ENCODE measurements at places on chromosomes 12 and 14.

GRCh38 chr12:121637231-121637914, 11.0 kb downstream of the ORAI1 start:
- peak; percentile 77 for DNase-seq

DNA sequence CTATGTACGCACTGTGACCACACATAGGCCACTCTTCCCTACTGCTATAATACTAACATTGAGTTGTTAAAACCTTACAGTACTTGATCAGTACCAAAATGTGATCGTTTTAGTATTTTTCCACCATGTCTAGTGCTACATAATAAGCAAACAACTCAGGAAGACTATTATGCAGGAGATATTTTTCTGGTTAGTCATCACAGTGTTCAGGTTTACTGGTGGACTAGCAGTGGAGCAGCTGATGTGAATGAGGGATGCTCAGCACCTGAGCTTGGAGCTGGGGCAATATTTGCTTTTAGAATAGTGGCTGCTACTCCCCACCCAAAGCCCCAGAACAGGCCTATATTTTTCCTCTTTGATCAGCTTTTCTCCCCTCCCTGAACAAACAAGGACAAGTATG, 513.1 kb downstream of the KCNH5 start:
- DNase-seq, result no peak

- no peak for DNase-seq
Measured at GRCh38 chr14:65976761-65977404, 509.3 kb upstream of the CCDC196 start.

DNA sequence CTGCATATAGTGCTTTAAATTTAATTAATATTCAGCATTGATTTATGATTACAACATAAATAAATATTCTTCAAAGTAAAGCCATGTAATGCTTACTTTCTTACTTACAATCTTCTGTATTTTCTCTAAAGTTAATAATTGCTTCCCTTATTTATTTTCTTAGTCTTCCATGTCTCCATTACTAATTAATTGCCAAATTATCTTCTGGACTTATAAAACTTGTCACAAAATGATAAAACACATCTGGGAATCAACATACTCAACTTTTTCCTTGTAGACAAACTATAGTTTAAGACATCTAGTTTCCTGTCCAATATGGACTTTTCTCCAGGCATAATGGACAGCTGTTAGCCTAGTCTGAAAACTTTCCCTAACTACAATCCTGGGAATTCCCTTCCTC, 466.6 kb downstream of the FLRT2 start:
- no peak for DNase-seq

DNA sequence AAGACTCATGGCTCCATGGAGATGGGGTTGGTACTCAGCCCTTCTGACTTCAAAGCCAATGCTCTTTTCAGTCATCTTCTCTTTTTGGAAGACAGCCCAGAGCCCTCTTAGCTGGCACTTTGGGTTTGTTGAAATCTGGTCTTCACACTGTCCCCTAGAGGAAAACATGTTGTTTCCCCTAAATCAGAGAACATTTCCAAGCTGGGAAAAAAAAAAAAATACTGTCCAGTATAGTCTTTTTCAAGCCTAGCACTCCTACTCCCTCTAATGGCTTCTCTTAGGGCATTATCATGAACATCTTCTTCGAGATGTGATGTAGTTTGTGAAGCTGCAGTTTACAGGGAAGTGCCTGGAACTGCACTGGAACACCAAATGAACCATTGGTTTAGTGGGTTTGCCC, 3.0 kb upstream of the ZC3H14 start:
- DNase-seq, result no peak

DNA sequence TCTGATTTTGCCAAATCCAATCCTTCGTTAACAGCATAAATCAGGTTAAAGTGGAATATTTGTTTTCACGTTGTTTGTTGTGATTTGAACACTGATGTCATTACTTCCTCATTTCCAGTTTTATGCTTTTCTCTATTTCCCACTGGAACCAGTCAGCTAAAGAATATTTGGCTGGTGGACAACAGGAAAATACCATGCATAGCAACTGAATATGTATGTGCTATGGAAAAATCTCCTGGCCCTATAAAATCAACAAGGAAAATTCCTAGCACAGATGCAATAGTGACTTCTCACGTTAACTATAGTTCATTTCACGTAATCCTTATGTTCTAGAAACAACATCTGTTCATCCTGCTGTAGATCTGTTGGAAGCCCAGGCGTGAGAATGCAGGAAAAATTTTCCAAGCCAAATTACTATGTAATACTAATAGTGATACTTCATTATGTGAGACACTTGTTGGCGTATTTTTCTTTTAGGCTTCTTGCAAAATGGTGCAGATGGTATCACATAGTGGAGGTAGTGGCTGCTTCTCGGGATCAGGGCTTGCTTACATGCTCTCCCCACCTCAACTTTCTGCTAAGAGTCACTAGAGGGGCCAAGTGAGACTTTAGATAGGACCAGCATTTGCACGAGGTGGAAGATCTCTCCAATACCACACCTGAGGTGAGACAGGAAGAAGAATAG, 86.3 kb upstream of the USP44 start:
- DNase-seq, result no peak

DNA sequence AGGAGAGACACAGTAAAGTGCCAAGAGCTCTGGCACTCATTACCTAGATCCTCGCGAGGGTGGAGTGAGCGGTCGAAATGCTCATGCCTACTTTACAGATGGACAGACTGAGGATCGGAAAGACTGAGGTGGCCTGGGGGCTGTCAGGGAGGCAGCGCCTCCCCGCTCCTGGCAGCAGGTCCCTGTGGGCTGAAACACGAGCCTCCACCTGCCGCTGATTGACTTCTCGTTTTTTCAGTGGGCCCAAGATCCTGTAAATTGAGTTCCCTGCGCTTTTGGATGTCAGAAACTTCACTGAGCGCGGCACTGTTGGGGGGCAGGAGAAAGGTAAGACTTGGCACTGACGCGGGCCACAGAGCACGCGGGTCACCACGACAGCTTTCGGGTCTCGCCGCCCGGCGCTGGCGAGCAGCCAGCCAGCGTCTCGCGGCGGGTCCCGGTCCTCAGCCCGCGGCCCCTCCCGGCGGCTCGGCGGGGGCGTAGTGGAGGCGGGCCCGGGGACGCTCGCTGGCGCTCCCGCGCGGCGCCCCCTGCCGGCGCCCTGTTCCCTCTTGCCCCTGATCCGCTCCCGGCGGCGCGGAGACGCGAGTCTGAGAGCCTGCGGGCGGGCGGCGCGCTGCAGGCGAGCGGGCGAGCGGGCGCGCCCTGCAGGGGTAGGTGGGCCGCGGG, 552 bp upstream of the SCN8A start:
- peak; percentile 77 for DNase-seq

DNA sequence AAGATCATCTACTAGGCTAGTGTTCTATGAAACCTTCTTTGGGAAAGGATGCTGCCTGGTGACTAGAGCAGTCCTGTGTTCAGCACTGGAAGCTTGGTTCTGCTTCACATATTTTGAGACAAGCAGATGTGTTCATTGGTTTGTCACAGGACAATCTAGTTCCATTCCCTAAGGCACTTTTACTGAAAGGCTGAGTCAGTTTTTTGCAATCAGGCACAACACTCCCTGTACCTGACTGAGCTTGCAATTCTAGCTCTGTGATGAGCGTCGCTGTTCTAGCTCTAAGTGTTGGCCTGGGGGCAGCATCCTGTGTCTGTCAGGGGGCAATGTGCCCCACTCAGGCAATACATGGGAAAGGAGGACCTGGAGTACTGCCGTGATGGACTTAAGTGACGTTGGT, 144.4 kb downstream of the CAND1 start:
- DNase-seq, result no peak

DNA sequence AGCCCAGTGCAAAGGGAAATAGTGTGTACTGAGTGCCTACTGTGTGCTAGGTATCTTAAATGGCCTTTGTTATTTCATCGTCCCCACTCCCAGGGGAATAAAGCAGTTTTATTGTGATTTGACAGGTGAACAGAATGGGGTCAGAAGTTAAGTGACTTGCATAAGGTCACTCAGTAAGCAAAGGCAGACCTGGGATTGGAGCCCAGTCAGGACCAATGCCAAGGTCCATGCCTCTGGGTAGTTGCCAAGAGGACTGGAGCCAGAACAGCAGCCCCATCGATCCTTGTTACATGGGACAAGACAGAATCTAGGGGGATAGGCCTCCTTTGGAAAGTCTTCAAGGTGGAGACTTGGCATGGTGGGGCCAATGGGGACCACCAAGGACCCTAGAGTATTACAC, 227.4 kb upstream of the PWP1 start:
- no peak for DNase-seq

DNA sequence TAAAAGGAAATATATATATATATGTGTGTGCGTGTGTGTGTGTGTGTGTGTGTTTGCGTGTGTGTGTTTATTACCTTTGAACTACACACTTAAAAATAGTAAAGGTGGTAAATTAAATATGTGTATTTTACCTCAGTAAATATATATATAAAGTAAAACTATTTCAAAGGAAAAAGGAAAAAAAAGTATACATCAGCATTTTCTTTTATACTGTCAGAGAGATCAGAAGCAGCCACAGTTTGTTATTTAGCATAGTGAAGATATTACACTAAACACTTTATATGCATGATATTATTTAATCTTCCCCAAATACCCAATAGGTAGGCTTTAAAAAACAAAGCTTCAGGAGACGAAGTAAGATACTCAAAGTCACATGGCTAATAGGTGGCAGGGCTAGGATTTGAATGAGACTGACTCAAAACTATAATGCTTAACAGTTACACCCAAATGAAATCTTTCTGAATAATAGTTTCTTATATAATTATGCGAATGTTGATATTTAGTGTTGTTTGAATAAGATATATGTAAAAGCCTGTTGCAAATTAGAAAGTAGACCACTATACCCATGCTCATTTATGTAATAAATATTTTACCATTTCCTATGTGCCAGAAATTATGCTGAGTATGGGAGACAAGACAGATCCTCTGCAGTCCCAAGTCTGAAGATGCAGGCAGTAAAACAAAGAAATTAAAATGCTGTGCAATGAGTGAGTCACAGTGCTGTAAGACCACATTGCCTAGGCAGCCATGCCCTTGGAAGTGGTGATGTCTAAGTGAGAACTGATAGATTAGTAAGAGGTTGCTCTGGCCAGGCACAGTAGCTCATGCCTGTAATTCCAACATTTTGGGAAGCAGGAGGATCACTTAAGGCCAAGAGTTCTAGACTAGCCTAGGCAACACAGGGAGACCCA, 66.1 kb downstream of the PDZRN4 start:
- no peak for DNase-seq

DNA sequence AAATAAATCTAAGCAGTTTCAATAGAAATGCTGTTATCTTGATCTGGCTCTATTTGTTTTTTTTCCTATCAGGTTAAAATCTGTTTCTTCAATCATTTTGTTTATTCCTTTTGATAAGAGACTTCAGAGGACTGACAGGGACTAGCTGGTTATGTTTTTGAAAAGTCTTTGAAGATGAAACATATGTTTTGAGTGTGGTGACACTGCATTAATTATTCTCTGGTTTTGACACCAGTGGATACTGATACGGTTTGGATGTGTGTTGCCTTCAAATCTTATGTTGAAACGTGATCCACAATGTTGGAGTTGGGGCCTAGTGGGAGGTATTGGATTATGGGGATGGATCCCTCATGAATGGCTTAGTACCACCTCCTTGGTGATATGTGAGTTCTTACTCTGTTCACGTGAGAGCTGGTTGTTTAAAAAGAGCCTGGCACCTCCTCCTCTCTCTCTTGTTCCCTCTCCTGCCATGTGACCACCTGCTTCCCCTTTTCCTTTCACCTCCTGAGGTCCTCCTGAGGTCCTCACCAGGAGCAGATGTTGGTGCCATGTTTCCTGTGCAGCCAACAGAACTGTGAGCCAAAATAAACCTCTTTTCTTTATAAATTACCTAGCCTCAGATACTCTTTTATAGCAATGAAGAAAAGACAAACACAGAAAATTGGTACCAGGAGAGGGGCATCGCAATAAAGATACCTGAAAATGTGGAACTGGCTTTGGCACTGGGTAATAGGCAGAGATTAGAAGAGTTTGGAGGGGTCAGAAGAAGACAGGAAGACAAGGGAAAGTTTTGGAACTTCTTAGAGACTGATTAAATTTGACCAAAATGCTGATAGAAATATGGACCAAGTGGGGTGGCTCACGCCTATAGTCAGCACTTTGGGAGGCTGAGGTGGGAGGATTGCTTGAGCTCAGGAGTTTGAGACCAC, 23.0 kb downstream of the RASSF3 start:
- no peak for DNase-seq

DNA sequence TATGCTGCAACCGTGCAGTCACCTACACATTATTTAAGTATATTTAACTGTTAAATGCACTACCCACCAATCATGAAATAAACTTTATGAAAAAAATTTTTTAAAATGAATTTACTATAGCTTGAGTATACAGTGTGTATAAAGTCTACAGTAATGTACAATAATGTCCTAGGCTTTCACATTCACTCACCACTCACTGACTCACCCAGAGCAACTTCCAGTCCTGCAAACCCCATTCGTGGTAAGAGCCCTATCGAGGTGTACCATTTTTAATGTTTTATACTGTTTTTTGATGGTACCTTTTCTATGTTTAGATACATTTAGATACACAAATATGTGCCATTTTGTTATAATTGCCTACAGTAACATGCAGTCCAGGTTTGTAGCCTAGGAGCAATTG, 48.1 kb downstream of the KLRG1 start:
- no peak for DNase-seq

DNA sequence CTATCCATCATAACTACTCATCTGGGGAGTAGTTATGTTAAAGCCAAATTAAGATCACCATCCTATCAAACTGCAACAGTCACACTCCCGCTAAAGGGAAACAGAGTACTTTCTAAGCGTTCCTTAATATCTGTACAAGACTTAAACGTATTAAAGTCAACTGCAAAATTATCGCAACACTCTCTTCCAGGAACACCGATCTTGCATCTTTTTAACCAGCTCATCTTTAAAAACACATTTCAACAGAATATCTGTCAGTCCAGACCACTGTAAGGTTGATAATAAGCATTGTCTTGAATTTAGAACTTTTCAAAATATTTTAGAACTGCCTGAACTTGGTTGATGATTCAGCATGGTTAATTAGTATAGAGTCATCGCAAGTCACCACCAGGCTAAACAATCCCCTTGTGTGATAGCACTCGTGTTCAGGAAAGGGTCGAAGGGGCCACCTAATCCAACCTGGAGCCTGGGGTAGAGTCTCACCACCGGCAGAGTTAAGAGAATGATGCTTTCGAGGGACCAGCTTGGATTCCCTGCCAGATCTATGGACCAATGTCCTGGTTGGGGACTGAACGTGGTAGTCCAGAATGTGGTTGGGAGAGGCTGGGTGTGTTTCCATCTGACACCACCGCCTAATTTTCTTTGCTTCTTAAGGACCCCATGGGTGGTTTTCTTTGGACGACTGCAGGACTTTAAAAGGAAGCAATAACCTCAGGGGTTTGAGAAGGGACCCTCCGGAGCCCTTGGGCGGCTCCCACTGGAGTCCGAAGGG, 890 bp downstream of the SPTLC2 start:
- DNase-seq, result peak; percentile 22

- DNase-seq, result no peak
Measured at GRCh38 chr14:61150851-61151250, 130.3 kb downstream of the TMEM30B start.

GRCh38 chr12:82754856-82755255, 68.2 kb downstream of the TMTC2 start:
- DNase-seq, result no peak

DNA sequence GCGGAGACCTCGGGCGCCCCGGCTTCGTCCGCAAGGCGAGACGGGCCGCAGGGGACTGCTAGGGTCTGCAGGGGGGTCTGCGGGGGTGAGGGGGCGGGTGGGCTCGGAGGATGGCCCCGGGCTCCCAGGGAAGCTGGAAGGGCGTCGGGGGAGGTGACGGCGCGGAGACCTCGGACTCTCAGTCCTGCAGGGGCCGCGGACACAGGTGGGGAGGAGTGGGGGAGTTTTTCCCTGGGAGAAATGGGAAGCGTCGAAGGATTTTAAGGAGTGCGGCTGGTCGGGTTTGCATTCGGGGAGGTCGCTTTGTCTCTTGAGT, 25.9 kb downstream of the ZBTB42 start:
- no peak for DNase-seq

All from activated naive CD4-positive, alpha-beta T cell treated with anti-CD3 and anti-CD28 coated beads, Interleukin-2, amount 10 ng/mL, durations not matched to agents 7 days and 5 days (primary cell).